ENCODE measurements at places on chromosomes 2 and 18.

DNA sequence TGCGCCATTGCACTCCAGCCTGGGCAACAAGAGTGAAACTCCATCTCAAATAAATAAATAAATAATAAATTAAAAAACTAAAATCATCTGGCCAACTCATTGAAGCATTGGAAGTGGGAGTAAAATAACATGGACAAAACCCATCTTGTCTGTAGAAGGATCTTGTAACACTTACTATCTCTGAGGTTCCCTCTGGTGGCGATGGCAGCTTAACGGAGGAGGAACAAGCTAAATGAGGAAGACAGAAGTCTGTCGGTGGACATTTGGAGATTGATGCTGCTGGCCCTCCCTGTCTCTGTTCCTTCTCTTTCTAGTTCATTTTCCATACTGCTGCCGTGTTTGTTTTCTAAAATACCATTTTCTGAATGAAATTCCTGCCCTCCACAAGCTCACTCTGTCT is 43.4 kb downstream of the ZCCHC2 start:
- no peak for DNase-seq

DNA sequence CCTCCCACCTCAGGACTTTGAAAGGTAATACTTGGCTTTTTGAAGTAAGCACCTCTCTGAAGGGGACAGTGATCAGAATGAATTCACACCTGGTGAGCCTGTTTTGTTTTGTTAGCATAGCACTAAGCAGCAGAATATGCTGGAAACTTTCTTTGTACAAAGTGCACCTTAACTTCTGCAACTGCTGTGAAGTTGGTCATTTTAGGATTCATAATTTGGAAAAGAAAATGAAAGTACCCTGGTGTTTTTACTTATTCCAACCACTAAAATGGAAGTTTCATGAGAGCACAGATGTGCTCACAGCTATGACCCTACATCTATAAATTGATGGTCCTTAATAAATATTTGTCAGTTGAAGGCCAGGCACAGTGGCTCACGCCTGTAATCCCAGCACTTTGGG is 257.8 kb upstream of the STON1 start:
- DNase-seq: no peak

GRCh38 chr18:77146249-77147080 is 13.9 kb upstream of the MBP start:
- no peak for DNase-seq

DNA sequence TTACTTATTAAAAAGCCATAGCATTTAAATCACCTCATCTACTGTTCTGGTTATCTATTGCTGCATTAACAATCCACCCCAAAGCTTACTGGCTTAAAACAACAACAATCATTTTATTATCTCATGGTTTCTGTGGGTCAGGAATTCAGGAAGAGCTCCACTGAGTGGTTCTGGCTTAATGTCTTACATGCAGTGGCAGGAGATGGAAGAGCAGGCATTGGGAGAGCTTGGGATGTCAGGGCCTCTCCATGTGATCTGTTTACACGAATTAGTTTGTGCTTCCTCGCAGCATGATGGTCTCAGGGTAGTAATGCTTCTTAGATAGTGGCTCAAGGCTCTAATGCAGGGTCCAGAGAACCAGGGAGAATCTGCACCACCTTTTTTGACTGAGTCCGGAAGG is 14.4 kb upstream of the REL start:
- DNase-seq: no peak

DNA sequence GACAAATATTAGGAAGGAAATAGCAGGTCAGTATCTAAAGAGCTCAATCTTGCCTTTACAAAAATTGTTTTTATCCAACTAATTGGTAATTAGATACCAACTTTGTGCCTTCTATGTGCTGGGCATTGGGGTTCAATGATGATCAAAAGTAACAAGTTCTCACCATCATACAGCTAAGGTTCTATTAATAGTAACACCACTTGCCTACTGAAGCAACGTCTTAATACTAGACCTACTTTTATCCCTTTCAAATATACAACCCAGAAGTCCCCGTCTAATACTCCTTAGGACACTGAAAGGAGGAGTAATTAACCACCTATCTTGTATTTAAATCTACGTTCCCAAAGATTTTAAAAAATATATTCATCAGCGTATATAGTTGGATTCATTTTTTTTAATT is 59.3 kb downstream of the GRB14 start:
- DNase-seq: no peak

GRCh38 chr18:62637807-62638687 is 77.3 kb upstream of the PHLPP1 start:
- no peak for DNase-seq

- DNase-seq: no peak
Measured at GRCh38 chr18:25244924-25245698, 106.9 kb downstream of the ZNF521 start.

Measured in GOT3 (cell line).